ENCODE measurements at places on chromosomes 11 and 22. TPM values are rescaled to one million over a fixed set of nuclear protein-coding genes. Genes with fewer than 3 reads are reported as not detected.
A peak's percentile ranks its signal among the peaks of the same experiment; 100 is the strongest.

- no peak overlapping the region for H3K4me3 ChIP-seq
- no peak for DNase-seq
- H3K27me3 ChIP-seq, result peaks cover 3% of the 10 kb centered on the region
- no peak overlapping the region for H3K27ac ChIP-seq
- H3K4me1 ChIP-seq, result no peaks in the 10 kb centered on the region
Measured at GRCh38 chr22:34579519-34579918, 486.4 kb upstream of the ISX start.

IL17REL gene
- total RNA-seq, result not detected

- no peak overlapping the region for H3K4me3 ChIP-seq
- no peaks in the 10 kb centered on the region for H3K36me3 ChIP-seq
- H3K4me1 ChIP-seq, result no peaks in the 10 kb centered on the region
- H3K27ac ChIP-seq, result no peak overlapping the region
Measured at GRCh38 chr11:83355391-83355790, 69.2 kb upstream of the CCDC90B start.

GRCh38 chr11:75471176-75471973 lies 38.4 kb upstream of the KLHL35 start:
- H3K36me3 ChIP-seq, result no peaks in the 10 kb centered on the region
- no peak overlapping the region for H3K27ac ChIP-seq
- DNase-seq, result no peak
- no peak overlapping the region for H3K4me3 ChIP-seq
- H3K4me1 ChIP-seq, result peaks cover 15% of the 10 kb centered on the region

FZD4 gene
- 0.35 TPM for total RNA-seq

DNA sequence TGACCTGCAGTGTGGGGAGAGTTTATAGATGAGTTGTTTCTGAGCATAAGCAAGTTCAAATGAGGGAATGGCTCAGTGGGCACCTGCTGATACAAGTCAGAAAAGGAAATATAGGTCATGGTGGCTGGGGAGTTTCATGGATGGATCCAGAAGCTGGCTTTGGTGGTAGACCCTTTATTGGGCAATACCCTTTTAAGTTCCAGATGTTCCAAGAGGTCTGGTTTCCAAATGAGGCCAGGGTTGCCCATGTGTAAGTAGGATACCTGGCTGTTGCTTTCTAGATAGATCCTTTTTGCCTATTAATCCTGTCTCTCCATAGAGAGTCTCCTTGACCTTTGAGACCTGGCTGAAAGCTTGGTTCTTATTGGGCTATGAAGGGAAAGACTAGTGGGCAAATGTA lies 2.2 kb downstream of the STIM1 start:
- no peaks in the 10 kb centered on the region for H3K27me3 ChIP-seq
- H3K27ac ChIP-seq, result peak overlapping the region; percentile 20
- H3K4me3 ChIP-seq, result peak overlapping the region; percentile 83
- H3K36me3 ChIP-seq, result no peaks in the 10 kb centered on the region
- no peak for DNase-seq
- H3K4me1 ChIP-seq, result peaks cover 70% of the 10 kb centered on the region

CHRDL2 gene
- not detected for total RNA-seq

DNA sequence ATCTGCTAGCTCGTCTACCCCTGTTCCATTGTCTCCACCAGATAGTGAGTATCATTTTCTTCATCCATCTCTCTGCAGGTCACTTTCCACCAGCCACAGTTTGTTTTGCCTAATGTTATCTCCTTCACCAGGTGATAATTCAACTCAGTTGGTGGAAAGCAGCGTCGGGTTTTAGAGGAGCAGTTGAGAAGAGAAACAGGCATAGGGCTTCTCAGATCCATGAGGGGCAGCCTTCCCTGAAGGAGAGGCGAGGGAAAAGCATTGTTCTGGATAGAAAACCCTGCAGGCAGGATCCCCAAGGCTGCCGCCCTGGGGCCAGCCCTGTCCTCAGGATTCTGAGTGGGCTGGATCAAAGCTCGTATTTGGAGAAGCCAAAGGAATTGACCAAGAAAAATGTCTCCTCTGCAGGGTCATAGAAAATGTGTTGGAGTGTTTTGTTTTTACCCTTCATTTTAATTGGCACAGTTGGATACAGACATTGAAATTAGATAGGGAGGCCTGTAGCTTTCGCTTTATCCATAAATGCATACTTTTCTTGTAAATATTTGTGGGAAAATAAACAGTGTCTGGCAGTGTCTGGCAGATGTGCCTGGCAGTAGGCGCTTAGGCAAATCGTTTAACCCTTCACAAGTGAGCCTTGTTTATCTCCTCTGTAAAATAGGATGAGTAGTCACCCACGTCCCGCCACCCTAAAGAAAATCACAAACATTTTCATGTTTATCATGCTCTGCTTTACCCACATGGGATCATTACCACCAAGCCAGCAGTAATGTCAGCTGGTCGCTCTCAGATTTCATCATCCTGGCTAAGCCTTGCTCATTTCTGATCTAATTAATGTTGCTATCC lies 73.4 kb upstream of the TTC12 start:
- peaks cover 8% of the 10 kb centered on the region for H3K27me3 ChIP-seq
- no peak overlapping the region for H3K4me3 ChIP-seq
- no peaks in the 10 kb centered on the region for H3K4me1 ChIP-seq
- no peaks in the 10 kb centered on the region for H3K36me3 ChIP-seq

- H3K4me1 ChIP-seq, result no peaks in the 10 kb centered on the region
- no peak overlapping the region for H3K27ac ChIP-seq
- DNase-seq, result no peak
Measured at GRCh38 chr11:14189874-14190273, 169.1 kb downstream of the RRAS2 start.

TRPC6 gene
- total RNA-seq, result not detected

DNA sequence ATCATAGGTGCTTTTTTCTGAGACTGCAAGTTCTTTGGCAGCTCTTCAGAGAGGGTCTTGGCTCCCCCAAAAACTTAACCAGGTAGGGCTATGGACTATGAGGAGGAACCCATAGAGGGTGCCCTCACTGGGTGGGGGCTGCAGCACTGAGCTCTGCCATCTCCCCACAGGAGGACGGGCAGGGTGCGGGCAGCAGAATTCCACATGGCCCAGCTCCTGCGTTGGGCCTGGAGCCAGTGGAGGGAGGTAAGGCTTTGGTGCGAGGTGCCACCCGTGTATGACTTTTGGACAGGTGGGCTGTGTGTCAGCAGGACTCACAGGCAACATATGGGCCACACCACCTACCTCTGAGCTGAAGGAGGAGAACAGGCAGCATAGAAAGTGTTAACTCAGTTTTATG lies 58.4 kb downstream of the PISD start:
- H3K27ac ChIP-seq, result no peak overlapping the region
- H3K27me3 ChIP-seq, result no peaks in the 10 kb centered on the region
- no peaks in the 10 kb centered on the region for H3K4me1 ChIP-seq
- no peak for DNase-seq
